ENCODE measurements at places on chromosomes 1 and 21.

DNA sequence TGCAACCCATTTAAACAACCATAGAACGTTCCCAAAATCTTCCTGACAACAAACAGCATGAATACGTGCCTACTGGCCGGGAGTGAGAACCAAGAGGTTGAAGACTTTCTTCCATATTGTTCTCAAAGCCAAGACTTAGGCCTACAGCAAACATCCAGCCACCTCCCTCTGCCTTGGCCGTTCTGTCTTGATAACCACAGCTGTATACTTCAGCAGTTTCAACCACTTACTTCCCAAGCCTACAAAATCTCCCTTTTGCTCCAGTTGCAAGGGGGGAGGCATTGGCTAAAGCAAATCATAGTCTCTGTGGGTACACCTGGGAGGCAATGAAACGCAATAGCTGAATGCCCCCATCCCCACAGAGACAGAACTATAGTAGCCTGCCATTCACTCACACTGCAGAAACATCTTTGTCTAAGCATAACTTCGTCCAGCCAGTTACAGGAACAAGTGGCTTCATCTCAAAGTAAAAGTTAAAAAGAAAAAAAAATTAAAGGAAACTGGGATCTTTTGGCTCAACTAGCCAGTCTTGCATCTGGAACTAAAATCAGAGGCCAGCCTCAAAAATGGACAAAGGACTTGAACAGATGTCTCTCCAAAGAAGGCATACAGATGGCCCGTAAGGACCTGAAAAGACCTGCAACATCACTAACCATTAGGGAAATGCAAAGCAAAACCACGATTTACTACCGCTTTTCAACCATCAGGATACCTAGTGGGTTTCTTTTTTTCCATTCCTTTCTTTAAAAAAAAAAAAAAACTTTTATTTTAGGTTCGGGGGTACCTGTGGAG lies 186.0 kb downstream of the PSMG1 start:
- no peak for DNase-seq

DNA sequence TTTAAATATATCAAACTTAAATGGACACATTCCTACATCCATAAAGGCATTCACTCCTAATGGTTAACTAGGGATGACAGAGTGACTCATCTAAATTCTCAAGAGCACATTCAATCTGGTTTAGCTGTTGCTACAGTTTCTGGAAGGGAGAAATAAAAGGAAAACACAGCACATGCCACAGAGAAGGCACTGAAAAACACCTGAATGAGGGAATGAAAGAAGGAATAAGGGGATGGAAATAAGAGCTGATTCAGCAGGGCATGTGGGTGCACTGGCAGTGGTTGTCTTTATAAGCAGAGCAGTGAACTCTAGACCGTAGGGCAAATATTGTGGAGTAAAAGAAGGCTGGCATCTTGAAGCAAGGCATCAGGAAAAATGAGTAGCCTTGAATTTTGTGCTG lies 79.3 kb downstream of the LHX4 start:
- no peak for DNase-seq

- no peak for DNase-seq
These were observed 91.2 kb upstream of the PGBD5 start for GRCh38 chr1:230517326-230517725.

DNA sequence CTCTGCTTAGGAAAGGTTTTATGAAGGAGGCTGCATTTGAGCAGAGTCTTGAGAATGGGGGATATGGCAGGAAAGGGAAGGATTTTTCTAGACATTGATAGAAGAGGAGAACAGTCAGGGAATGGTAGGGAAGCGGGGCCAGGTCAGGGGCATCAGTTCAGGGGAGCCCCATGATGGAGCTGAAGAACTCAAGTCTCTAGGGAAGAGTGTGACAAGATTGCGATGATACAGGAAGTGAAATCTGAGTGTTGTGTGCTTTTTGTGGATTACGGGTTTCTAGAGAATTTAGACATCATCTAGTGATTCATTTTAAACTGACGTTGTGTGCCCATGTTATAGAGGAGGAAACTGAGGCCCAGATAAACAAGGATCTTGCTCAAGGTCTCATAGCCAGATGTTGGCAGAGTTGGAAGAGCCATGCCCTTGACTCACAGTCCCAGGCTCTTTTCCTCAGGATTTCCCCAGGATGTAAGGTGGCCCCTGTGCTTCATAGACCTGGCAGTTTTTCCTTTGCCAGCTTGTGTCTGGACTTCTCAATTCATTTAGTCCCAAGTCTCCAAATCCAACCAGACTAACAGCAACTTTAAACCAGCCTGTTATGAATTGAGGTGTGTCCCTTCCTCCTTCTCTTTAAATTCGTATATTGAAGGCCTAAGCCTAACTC lies 130.3 kb downstream of the ROR1 start:
- DNase-seq: no peak

DNA sequence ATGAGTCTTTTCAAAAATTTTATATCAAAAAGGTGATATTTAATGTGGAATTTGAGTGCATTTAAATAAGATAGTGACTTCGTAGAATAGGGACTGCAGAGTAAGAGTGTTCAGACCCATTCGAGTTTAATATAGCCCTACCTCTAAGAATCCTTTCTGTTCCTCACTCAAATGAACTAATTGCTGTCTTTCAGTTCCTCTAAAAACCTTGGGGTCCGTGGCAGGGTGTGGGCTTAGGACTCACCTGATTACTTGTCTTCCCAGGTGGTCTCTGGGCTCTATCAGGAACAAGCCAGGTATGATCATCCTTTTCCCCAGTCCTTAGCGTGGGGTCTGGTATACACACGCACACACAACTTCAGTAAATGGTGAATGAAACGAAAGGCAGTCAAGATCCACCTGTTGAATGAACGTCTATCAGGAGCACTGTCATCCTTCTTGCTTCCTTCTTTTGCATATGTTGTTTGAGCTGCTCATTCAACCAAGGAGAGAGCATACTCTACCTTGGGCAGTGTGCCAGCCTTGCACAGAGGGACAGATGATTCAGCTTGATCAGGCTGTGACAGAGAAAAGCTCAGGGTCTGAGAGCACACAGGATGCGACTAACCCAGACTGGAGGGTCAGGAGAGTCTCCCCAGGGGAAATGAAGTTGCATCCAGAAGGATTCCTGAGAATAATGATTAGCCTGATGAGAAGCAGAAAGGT lies 1.2 kb upstream of the RNF11 start:
- DNase-seq: peak; percentile 2

GRCh38 chr1:19802269-19802668 lies 2.6 kb upstream of the TMCO4 start:
- no peak for DNase-seq

- no peak for DNase-seq
These were observed 74.9 kb upstream of the IRF2BP2 start for GRCh38 chr1:234684856-234685255.

GRCh38 chr1:66699213-66699612 lies 53.0 kb upstream of the DYNLT5 start:
- no peak for DNase-seq

- no peak for DNase-seq
These were observed 70.9 kb downstream of the RERE start for GRCh38 chr1:8746554-8746953.

DNA sequence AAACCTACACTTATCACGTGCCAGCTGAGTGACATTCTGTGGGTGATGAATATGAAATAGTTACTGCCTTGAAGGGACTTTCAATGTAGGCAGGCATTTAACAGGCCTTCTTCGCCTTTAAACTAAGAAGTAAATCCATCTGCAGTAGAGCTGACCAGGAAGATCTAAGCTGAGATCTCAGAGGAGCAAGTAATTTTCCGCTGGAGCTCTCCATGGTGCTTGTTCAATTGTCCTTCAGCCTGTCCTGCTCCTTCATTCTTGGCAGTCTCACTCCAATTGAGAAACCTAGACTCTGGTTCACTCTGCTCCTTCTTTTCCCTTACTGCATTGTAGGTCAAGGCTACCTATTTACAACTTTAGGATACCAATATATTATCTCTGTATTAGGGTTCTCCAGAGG lies 183.5 kb downstream of the HMCN1 start:
- no peak for DNase-seq

GRCh38 chr1:220335668-220336067 lies 63.4 kb upstream of the RAB3GAP2 start:
- DNase-seq: no peak

- DNase-seq: no peak
These were observed 55.5 kb upstream of the RGS5 start for GRCh38 chr1:163258181-163258580.

DNA sequence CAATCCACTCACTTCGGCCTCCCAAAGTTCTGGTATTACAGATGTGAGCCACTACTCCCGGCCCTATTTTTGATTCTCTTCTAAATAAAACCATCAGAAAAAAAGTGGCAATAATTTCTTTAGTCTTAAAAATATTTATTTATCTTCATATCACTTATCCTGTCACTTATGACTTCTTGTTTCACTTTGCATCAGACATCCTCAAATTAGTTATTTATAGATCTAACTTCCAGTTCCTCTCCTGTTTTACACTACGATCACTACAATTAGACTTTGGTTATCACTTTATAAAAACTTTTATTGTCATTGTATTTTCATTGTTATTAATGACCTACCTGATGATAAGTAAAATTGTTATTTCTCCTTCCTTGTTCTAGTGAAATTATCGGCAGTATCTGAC lies 783.4 kb upstream of the BRINP3 start:
- DNase-seq: no peak

DNA sequence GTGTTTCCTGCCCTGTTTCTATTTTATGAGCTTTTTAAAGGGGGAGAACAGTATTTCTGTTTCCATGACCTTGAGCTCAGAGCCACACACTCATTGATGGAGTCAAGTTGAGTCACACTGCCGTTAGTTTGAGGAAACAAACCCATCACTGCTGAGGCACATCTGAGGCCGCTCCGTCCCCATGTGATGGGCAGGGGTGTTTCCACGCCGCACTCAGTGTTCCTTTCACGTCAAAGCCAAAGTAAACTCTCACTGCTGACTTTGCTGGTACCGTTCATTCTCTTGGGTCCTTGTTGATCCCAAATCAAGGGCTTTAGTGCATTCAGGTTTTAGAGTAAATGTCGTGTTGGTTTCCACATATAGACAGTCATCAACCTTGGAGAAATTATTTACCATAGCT lies 48.8 kb downstream of the PKNOX1 start:
- DNase-seq: no peak

GRCh38 chr21:36804874-36805611 lies 106.1 kb downstream of the SIM2 start:
- no peak for DNase-seq

DNA sequence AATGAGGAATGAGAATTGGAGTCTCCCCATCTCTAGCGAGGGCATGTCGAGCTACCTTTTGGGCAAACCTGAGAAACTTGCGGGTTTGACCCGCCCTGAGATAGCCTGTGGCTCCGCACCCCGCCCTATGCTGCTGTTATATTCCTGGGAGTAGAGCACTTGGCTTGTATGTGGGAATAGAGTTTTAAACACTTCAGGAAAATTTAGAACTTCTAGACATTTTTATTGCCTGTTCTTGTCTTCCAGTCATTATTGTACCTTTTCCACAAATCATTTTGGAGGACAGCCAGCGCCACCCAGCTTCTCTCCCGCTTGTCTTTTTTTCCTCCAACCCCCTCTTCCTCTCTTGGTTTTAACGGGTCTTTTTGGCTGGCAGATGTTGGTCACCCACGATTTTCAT lies 738 bp downstream of the GNPAT start:
- DNase-seq: no peak

DNA sequence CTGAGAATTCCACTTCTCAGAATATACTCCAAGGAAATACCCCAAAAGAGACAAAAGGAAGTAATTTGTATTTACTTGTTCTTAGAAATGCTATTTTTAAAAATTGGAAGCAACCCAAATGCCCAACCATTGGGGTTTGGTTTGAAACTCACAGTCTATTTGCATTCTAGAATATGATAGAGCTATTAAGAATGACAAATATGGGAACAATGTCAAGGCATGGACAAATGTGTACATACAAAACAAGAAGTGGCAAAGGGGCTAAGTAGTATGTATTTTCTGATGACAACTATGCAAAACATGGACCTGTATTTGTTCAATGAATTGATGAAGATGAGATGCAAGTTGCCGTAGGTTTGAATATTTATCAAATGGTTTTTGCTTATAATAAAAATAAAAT lies 32.8 kb downstream of the KCNA2 start:
- no peak for DNase-seq

GRCh38 chr1:71414179-71414578 lies 333.3 kb upstream of the ZRANB2 start:
- DNase-seq: no peak

GRCh38 chr1:27333717-27334279 lies 8.0 kb upstream of the SYTL1 start:
- no peak for DNase-seq

DNA sequence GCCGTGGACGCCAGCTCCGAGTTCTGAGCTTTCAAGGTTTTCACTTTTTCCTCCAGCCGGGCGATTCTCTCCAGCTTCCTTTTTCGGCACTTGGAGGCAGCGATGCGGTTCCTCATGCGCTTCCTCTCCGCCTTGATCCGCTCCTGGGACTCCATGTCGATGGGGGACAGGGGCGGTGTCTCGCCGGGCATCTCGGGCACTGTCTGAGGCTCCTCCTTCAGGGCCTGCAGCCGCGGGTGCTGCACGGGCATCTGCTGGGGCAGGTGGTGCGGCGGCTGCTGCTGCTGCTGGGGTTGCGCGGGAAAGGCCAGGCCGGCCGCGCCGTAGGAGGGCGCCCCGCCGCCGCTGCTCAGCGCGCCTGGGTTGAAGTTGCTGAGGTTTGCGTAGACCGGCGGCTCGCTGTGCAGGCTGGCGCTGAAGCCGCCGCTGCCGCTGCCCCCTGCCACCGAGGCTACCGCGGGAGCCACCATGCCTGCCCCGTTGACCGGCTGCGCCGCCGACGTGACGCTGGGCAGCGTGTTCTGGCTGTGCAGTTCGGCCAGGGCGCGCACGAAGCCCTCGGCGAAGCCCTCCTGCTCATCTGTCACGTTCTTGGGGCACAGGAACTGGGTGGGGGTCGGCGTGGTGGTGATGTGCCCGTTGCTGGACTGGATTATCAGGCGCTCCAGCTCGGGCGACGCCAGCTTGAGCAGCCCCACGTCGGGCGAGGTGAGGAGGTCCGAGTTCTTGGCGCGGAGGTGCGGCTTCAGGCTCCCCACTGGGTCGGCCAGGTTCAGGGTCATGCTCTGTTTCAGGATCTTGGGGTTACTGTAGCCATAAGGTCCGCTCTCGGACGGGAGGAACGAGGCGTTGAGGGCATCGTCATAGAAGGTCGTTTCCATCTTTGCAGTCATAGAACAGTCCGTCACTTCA lies 1.4 kb downstream of the JUN start:
- DNase-seq: peak; percentile 43

- no peak for DNase-seq
These were observed 2.0 kb downstream of the MEF2D start for GRCh38 chr1:156498432-156499193.

Data from substantia nigra (tissue), 51 donors.